ENCODE measurements at places on chromosomes 2 and 18.
A peak's percentile ranks its signal among the peaks of the same experiment; 100 is the strongest.

DNA sequence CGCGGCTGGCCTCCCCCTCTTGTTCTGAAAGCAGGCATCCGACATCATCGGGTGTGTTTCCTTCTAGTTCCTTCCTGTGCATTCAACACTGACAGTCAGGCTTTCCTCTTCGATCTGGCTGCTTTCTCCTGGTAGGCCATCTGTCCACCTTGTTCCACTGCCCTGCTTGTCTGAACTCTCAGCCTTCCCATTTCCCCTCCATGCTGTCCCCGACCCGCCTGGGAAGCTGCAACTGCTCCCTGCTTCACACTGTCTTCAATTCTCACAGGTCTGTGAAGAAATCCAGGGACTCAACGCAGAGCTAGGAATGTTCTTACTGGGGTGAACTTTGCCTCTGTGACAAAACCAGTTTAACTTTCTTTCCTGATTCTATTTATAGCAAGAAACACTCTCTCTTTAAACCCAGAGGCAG, 43.0 kb downstream of the KIF3C start:
- no peak for DNase-seq

- DNase-seq: no peak
Measured at GRCh38 chr2:149098701-149099100, 60.2 kb downstream of the LYPD6B start.

DNA sequence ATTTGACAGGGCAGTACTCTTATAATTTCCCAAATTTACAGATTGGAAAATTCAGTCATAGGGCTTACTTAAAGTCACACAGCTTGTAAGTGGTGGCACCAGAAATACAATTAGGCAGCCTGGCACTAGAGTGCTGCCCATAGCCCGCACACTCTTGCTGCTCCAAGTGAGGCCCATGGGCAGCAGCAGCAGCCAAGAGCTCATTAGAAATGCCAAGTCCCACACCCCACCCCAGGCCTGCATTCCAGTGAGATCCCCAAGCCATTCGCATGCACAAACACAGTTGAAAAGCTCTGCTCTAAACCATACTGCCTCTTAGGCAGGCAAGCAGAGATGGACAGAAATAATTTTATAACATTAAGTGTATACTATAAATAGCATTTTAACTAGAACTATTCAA, 379.3 kb upstream of the PKDCC start:
- DNase-seq: no peak

DNA sequence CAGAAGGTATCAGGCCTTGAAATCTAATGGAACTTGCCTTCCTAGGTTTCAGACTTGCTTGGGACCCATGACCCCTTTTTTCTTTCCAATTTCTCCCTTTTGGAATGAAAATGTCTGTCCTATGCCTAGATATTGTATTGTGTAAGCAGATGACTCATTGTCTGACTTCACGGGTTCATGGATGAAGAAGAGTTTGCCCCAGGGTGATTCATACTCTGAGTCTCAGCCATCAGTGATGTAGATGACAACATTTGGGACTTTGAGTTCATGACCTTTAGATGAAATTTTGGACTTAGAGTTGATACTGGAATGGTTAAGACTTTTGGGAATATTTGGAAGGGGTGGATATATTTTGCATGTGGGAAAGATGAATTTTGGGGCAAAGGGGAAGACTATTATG, 11.2 kb upstream of the SCYGR5 start:
- DNase-seq: peak; percentile 91

DNA sequence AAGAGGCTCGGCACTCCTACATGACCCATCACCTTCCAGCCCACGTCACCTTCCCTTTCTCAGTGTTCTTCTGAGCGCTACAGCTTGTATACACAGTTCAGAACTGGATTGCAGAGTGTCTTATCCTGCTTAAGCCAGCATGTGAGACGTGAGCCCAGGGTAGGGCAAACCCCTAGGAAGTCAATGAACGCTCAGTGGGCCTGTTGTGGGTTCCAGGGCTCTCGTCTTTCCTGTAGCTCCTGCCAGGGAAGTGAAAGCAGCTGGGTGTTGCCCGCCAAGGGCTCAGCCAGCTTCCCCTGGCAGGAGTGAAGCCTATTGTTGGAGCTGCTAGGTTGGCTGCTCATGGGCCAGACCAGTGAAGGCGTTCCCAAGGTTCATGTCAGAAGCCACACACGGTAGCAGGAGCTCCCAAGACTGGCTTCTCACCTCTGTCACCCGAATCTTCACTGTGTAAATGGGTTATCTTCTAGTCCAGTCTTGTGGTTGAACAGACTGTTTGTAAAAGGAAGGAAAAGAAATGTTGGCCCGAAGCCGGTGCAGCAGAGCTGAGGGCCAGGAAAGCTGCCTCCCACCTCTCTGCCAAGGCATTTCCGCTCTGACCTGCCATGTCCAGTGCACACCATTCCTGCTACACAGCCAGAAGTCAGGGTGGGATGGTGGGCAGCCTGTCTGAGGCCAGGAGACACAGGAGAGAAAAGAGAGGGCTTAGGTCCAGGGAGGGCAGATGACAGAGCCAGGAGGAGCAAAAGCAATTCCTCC, 69.6 kb upstream of the RMDN2 start:
- peak; percentile 76 for DNase-seq

DNA sequence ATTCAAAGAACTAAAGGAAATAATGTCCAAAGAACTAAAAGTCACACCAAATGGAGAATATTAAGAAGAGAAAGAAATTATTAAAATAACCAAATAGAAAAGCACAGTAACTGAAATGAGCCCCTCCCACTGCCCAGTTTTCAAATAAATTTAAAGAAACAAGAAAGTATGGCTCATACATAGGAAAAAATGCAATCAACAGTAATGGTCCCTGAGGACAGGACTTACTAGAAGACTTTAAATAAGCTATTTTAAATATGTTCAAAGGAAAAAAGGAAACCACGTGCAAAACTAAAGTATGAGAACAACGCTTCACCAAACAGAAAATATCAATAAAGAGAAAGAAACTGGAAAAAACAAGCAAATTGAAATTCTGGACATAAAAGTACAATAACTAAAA, 58.9 kb downstream of the TMEM131 start:
- DNase-seq: no peak

DNA sequence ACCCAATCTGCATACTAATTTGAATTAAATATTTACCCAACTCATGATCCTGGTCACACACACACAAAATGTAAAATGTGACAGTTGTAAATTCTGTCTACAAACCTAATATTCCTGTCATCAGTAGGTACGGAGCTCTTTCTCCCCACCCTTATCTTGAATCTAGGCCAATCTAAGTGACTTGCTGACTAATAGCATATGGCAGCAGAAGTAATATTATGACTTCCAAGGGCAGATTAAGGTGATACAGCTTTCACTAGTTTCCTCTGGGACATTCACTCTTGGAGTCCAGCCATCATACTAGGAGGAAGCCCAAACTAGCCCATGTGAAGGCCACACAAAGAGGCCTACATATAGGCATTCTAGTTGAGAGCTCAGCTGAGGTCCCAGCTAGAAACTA, 89.4 kb downstream of the TMEM131 start:
- DNase-seq: no peak

GRCh38 chr2:54954705-54955357, 95.4 kb downstream of the RTN4 start:
- no peak for DNase-seq

DNA sequence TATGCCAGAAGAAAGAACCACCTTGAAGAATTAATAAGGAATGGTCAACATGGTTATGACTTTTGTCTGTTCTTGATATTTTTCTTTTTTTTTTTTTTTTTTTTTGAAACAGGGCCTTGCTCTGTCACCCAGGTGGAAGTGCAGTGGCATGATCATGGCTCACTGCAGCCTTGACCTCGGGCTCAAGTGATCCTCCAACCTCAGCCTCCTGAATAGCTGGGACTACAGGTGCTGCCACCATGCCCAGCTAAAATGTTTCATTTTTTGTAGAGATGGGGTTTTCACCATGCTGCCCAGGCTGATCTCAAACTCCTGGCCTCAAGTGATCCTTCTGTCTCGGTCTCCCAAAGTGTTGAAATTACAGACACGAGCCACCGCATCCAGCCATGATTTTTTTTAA, 53.4 kb upstream of the ACSL3 start:
- no peak for DNase-seq

- peak; percentile 71 for DNase-seq
Measured at GRCh38 chr18:48777026-48777743, 173.6 kb downstream of the SMAD7 start.

GRCh38 chr2:241931976-241932898, 62.7 kb downstream of the RTP5 start:
- DNase-seq: no peak

- no peak for DNase-seq
Measured at GRCh38 chr2:1974397-1974796, 230.1 kb upstream of the PXDN start.

DNA sequence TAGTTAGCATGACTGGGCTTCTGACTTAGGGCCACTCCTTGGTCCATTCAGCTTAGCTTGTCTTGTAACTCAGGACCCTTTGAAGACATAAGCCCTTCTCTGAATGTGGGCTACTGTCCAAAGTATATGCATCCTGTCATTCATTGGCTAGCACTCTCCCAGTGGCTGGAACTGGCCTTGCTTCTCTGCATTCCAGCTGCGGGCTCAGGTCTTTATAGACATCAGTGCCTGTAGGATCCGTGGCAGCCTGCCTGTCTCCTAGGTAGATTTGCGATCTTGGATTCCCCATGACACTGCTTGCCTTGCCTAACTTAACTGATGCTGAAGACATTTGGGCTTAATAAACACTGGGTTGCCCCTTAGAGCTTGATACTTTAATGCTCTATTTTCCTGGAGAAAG, 170.1 kb downstream of the DCC start:
- no peak for DNase-seq

DNA sequence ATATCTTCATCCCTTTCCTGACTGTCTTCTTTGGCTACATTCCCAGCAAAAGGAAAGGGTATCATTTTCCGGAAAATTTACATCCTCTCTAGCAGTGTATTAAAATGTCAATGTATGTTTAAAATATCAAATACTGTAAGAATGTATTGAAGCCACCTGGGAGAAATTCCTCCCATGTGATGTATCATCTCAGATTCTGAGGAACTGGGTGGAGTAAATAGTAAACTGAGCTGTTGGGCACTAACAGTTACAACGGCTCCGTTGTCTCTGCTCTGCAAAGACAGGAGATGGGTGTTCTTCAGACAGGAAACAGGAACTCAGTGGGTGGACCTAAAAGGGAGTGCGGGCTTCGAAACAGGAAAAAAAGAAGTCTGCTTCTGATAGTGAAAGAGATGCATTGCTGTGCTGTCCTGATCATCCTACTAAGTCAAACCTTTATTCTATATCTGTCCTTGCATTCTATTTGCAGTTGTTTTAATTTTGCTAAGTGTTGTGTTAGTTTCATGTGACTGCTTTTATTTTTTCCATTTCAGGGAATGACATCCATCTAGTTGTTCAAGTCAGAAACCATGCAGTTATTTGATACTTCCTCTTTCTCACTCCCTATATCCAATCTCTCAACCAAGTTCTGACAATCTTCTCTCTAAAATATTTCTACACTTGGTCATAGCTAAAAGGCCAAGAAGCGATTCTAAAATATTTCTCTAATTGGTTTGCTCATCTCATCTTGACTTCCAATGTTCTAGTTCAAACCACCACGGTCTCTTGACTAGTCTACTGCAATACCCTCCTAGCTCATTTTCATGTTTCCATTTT, 19.4 kb downstream of the DOK1 start:
- peak; percentile 76 for DNase-seq

DNA sequence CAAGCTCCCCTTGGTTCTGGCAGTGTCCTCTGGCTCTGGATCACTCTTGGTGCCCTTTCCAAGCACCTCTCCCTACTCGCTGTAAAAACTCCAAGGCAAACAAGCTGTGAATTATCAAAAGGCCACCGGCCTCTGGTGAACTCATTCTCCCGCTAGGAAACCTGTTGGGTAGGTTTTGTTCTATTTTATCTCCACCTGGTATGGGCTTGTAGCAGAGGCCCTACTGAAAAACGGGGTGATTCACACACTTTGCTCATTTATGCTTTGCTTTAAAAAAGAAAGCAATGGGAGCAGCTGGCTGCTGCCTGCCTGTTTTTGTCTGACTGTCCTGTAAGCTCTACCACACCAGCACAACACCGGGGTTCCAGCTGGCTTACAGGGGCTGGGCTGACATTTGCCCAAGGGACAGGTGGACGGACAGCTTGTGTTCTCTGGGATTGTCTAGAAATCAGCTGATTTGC, 56.8 kb downstream of the SH3BP4 start:
- DNase-seq: no peak

All from suppressor macrophage treated with lipopolysaccharide for 4 hours (primary cell).